ENCODE measurements at places on chromosomes 16 and 17.

DNA sequence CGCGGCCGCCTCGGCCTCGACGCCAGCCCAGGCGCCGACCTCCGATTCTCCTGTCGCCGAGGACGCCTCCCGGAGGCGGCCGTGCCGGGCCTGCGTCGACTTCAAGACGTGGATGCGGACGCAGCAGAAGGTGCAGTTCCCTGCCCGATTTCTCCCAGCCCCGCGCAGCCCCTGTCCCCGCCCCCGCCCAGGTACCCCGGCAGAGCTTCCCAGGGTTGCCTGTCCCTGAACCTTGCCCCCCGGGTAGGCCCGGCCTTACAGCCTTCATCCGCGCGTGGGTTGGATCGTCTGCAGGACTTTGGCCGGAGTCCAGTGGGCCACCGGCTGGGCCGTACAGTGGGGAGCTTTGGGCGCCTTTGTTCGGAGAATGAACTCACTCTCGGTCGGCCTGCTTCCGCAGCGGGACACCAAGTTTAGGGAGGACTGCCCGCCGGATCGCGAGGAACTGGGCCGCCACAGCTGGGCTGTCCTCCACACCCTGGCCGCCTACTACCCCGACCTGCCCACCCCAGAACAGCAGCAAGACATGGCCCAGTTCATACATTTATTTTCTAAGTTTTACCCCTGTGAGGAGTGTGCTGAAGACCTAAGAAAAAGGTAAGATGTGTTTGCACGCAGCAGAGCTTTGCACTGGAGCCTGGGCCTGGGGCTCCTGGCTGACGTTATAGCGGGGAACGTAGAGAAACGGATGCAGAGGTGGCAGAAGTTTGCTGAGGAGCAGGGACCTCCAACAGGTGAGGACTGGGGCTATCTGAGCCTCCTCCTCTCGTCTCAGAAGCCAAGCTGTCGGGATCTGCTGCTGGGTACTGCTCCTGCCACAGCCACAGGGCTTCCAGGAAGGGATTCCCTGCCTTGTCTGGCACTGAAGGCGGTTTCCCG, 593 bp downstream of the GFER start:
- DNase-seq, result no peak

DNA sequence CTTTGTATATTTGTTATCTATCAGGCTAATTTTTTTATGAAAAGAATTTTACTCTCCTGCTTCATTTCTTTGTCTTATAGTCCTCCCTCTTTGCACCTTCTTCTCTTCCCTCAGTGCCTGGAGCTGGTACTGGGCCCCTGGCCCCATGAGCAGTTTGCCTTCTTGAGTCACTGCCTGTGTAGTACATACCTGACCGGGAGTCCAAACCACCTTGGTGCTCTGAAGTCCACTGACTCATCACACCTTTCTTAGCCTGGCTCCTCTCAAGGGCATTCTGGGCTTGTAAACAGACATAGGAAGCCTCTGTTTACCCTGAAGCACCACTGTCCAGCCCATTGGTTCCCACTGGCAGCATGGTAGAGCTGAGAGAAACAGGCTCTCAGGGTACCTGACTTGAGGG, 11.0 kb upstream of the TACO1 start:
- no peak for DNase-seq

DNA sequence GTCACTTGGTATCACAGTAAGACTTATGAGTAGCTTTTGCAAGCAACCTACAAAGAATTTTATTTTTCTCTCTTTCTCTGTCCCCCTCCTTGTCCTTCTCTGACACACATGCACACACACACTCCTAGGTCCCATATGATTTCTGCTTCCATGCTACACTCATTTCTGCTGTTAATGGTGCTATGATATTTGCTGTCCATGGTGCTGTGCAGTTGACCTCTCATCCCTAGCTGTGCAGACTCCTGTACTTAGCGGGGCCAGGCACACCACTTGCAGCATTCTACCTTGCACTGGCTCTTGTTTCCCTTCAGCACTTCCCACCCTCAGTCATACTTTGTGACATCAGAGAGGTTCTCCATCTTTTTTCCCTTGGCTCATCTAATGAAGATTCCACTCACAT, 158.9 kb upstream of the CNTNAP4 start:
- no peak for DNase-seq

GRCh38 chr16:86740906-86741799, 162.8 kb downstream of the FOXL1 start:
- peak; percentile 61 for DNase-seq

- DNase-seq, result no peak
Observed at GRCh38 chr17:38707678-38708351, 2.7 kb downstream of the MLLT6 start.

- DNase-seq, result no peak
Observed at GRCh38 chr17:47244697-47245096, 8.9 kb upstream of the ITGB3 start.

Measured in tongue (tissue), 3 donors.